Frontal cortex (tissue), 4 donors: ENCODE measurements at places on chromosomes 6 and 20. TPM values are rescaled to one million over a fixed set of nuclear protein-coding genes. Genes with fewer than 3 reads are reported as not detected.

- DNase-seq = no peak
These were observed 735.4 kb downstream of the CBLN4 start for GRCh38 chr20:55269913-55270312.

- no peak for DNase-seq
These were observed 460.4 kb upstream of the RUNX2 start for GRCh38 chr6:44867571-44868334.

DNA sequence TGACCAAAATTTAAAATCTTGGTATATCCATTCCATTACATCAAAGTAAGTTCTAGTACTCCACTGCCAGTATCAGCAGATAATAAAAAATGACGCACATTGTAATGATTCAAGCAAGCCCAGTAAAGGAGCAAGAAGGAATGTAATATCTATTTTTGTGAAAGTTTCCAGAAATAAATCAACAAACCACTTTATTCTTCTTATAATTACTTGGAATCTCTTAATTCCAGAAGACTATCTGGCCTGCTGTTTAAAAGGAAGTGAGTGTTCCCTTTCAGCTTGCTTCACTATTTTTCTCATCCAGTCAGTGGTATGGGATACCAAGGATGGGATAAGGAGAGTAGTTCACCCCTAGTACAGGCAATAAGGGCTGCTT lies 42.2 kb upstream of the DSE start:
- DNase-seq = no peak

GRCh38 chr6:30841644-30842504 lies 42.4 kb upstream of the DDR1 start:
- DNase-seq = no peak

DNA sequence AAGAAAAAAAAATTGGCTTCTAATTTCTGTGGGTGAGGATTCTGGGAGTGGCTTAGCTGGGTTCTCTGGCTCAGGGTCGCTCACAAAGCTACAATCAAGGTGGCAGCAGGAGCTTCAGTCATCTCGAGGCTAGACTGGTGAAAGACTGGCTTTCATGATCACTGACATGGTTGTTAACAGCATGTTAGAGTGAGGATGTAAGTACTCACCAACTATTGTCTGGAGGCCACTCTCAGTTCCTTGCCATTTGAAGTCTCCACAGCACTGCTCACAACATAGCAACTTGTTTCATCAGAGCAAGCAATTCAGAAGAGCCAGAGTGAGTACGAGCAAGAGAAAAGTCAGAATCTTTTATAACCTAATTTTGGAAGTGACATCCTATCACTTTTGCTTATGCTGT lies 145.7 kb upstream of the PRSS16 start:
- no peak for DNase-seq

GRCh38 chr6:158286413-158286812 lies 25.9 kb upstream of the TULP4 start:
- no peak for DNase-seq

DNA sequence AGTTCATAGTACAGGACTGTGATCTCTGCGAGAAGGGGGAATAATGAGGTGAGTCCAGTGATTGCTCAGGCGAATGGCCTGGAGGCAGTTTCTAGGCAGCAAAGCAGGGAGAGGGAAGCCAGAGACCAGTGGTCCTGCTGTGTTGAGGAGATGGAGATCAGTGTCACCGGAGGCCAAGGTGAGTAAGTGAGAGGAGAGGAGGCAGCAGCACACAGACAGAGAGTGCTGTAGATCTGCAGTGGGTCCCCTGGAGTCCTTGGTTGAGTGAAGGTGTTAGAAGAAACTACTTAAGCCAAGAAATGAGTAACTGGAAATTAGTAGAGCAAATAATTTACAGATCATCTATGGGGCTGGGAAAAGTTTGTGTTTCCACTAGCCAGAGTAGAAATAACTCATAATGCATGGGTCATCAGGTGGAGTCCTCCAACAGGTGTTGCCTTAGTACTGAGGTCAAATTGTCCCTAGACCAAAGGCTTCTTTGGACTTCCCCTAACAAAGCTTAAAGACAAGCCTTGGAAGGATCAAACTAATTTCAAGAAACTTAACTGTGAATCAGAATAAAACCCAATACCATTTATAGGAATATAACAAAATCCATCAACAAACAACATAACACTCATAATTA lies 13.6 kb downstream of the HEBP2 start:
- no peak for DNase-seq

DNA sequence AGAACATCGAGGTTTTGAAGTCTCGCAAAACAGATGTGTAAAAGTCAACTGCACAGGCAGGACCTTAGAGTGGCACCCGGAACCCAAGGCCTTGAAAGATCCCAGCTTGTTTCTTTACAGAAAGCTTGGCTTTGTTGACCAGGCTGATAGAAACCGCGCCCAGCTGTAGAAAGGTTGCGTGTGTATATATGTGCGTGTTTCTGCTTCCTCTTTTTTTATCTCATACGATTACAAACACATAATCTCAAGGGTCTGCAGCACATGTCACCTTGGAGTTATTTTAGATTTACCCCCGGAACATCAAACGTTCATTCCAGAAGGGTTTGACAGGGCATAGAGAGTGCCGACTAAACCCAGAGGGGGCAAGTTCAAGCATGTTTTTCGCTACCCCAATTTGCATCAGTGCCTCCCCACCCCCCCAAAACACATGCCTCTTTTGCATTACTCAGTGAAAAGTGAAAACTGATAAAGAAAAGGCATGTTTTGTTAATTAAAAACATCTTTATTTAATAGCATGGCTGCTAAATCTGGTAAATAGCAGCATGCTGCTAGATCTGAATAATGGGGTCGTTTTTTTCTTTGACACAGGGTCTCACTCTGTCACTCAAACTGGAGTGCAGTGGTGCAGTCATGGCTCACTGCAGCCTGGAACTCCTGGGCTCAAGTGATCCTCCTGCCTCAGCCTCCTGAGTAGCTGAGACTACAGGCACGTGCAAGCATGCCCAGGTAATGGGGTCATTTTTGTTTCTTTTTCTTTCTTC lies 33.2 kb upstream of the NCOA3 start:
- DNase-seq = no peak

DNA sequence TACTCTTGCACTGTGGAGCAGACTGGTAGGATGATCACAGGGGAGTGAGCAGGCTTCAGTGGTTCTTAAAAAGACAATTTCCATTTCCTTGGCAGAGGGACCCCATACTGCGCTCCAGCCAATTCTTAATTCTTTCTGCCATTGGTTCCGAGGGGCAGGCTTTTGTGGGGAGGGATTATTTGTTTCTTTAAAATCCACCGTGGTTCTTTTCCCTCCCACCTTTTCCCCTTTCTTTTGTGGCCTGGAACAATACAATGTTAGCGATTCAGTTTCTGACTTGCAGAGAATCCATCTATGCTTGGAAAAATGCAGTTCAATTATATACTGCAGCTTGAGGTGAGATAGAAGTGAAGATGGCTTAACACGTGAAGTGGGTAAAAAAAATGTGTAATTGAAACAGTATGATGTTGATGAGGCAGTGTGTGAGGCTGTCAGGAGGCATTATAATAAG lies 379.0 kb upstream of the FLRT3 start:
- no peak for DNase-seq

GRCh38 chr20:22008456-22008855 lies 303.0 kb downstream of the PAX1 start:
- no peak for DNase-seq

GRCh38 chr6:126524811-126525326 lies 185.0 kb downstream of the CENPW start:
- DNase-seq = no peak

The ECT2L gene
- 0.82 TPM for total RNA-seq

The RAMACL gene
- 0.82 TPM for total RNA-seq

The ADGRB3 gene
- total RNA-seq = 158 TPM

The RBPJL gene
- total RNA-seq = not detected

The MTFR2 gene
- 0.41 TPM for total RNA-seq

The WDR27 gene
- total RNA-seq = 18.3 TPM

The KHDRBS2 gene
- total RNA-seq = 62.4 TPM

The SLC2A10 gene
- 3.7 TPM for total RNA-seq

The ZNF831 gene
- under 0.01 TPM for total RNA-seq
